ENCODE measurements at places on chromosomes 1 and 21.

GRCh38 chr1:40339420-40340323, 22.6 kb upstream of the COL9A2 start:
- peak; percentile 24 for DNase-seq

DNA sequence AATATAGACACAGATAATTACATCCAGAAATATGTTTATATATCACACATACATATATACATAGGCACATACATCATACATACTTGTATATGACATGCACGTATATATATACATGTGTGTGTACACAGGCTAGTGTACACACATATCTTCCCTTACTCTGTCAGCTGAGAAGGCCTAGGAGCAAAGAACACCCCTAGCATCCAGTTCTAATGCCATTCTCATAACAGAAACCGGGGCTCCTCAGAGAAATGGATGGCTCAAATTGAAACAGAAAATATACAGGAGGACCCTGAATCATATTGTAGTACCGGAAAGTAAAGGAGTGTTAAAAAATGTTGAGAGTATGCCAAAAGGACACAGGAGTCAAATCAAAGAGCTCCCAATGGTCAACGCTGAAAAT, 19.7 kb upstream of the HYI start:
- no peak for DNase-seq

- DNase-seq = no peak
Measured at GRCh38 chr1:216560527-216560926, 137.3 kb upstream of the USH2A start.

DNA sequence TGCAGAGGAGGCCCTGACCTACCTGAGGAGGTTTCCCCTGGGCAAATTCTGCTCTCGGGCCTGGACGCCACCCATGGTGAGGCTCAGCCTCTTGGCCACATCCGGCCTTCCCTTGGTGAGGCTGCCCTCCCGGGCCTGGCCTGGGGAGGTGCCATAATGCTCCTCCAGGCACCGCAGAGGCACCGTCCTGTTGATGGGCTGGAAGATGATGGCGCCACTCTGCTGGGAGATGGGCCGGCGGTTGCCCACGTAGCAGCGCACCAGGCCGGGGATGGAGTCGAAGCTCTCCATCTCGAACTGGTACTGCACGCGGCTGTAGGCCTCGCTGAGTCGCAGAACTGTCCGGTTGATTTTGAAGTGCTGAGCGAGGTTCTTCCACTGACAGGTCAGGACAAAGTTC, 92.7 kb downstream of the BCAR3 start:
- DNase-seq = no peak
